CD8-positive, alpha-beta memory T cell (primary cell): ENCODE measurements at places on chromosomes 5 and 9.

GRCh38 chr5:18551716-18552115, 917.5 kb downstream of the TAF11L14 start:
- DNase-seq = no peak

DNA sequence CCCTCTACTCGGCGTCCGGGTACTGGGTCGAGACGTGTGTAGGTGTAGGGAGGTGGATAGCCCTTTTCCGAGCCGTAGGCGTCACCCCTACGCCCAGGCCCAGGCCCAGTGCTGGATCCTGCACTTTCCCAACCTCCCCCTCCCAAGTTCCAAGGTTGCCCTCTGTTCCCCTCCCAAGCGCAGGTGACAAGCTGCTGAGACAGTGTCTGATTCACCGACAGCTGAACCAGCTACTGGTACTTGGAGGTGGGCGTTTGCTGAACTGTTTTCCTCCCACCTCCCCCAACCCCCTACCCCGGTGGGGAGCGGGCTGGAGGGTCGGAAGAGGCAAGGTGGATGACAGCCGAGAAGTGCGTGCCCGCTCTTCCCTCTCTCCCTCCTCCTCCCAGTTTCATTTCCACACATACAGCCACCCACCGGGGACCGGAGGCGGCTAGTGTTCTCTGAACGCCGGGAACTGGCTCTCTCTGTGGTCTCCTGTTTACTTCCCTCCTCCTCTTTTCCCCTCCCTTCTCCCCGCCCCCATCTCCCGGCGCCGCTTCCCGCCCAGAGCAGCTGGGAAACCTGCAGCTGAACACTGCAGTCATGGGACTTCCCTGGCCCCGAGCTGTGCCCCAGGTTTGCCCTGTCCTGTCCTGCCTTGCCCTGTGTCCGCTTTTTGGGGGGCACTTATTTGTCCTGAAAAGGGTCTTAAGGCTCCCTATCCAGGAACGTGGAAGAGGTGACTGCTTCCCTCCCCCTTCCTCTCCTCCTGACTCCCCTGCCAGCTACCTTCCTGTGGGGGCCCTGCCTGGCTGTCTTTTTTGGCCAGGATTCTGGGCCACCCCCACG, 6.2 kb upstream of the KLF9 start:
- DNase-seq = no peak

- DNase-seq = no peak
Observed at GRCh38 chr5:58629271-58630159, 46.6 kb downstream of the RAB3C start.

DNA sequence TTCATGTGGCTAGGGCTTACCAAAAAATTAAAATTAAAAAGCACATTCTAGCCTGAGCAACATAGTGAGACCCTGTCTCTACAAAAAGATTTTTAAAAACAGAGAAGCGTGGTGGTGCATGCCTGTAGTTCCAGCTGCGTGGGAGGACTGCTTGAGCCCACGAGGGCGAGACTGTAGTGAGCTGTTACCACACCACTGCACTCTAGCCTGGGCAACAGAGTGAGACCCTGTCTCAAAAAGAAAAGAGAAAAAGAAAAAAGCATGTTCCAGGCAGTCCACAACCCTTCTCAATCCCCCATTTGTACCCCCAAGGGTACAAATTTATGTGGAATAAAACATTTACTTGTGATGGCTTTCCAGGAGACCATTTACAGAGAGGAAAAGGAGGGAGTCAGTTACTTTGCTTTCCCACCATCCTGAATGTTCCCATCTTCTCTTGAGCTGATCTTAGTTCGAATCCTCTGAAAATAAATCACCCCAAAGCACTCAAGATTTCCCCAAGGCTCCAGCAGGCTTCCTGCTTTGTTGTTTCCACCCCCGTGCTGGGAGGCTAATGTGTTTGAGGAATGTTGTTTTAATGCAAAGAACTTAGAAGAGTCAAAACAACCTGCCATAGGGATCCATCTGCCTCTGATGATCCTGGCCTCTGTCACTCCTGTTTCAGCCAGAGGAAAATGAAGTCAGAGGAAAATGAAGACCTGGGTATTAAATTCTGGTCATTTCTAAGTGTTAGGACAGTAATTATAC, 384.7 kb downstream of the BNC2 start:
- no peak for DNase-seq

DNA sequence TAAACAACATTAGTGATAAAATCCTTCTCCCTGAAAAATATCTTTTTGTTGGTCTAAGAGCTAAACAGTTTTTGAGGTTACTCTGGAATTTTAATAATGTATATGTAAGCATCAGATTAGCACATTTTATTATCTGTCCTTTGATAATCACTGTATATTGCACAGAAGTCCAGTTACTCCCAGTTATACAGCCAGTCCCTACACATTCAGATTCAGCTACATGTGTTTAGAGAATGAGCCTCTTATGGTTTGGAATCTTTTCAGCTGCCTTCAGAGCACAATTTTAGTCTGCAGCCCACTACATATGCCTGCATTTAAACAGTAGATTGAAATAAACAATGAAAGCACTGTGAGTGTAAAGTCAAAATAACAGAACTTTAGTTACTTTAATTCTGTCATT, 438.2 kb downstream of the ARHGEF28 start:
- DNase-seq = no peak

DNA sequence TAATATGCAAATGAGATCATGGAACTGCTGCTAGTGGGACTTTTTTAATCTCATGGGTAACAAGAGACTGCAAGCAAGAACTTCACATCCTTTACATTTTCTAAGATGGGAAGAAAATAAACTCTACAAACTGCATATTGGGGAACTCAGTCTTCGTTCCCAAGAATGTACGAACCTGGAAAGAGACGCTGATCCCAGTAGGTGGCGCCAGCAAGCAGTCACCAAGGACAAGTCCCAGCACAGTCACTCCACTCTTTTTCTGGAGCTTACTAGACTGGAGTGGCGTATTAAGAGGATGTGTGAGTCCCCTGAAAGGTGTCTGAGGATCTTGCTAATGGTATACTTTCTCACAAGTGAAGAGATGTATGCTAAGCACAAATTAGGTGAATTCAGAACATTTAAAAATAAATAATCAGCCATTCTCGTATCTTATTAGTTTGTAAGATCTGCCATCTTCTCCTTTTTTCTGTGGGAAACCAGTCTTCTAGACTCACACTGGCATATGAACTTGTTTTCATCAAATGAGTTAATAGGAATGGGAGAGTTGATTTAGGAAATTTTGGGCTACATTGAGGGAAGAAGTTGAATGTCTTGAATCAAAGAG, 16.0 kb upstream of the PUM3 start:
- DNase-seq = no peak

GRCh38 chr9:13898957-13899356, 415.0 kb downstream of the NFIB start:
- no peak for DNase-seq

DNA sequence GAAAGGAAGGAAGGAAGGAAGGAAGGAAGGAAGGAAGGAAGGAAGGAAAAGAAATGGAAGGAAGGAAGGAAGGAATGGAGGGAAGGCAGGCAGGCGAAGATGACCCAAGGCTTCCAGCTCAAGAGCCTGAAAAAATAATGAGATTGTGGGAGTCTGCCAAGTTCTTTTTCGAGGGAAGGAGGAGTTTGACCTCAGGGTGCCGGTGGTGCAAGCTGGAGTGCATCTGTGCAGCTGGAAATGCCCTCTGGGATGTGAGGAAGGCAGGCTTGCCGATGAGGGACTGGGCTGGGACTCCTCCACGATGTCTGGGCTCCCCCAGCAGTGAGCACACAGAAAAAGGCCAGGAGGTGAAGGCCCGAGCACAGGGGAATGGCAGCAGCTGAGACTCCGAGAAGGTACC, 154.9 kb upstream of the DAPK1 start:
- DNase-seq = no peak

GRCh38 chr5:155264809-155265208, 251.3 kb downstream of the KIF4B start:
- no peak for DNase-seq

- DNase-seq = no peak
Observed at GRCh38 chr5:154476354-154477205, 1.4 kb downstream of the HAND1 start.

DNA sequence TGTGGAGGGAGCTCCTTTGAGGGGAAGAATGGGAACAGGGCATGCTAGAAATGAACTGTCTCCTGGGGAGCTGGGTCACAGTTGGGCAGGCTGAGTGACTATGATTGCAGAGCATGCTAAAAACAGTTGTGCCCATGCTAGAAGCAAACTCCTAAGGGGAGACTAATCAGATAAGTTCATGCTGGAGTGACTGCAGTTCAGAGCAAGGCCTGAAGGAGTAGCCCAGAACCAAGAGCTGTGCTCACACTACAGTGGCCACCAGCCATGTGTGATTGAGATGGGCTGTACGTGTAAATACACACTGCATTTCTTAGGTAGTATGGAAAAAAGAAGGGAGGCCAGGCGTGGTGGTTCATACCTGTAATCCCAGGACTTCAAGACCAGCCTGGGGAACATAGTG, 10.3 kb upstream of the AK1 start:
- no peak for DNase-seq

GRCh38 chr9:127785023-127785932, 556 bp upstream of the CDK9 start:
- peak; percentile 89 for DNase-seq

GRCh38 chr5:60843386-60843935, 608 bp downstream of the ELOVL7 start:
- DNase-seq = no peak

DNA sequence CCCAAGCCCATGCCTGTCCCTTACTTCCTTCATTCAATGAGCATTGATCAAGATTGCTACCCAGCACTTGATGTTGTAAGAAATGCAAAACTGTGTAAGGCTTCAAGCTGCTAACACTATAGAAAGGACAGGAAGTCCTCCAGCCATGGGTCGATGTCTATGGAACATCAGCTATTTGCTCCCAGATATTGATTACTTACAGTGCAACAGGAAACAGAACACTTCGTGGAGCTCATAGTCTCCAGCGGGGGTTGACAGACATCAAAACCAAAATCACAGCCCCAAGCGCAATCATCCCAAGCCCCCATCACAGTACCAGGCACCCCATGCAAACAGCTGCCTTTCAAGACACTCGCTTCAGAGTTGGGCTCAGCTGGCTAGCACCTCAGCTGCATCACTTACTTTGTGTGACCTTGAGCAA, 26.8 kb upstream of the DUSP1 start:
- DNase-seq = no peak
